ENCODE measurements at places on chromosomes 1 and 21.

- no peak for DNase-seq
Measured at GRCh38 chr21:42162831-42163510, 56.0 kb upstream of the ABCG1 start.

- no peak for DNase-seq
Measured at GRCh38 chr1:23194119-23194984, 22.9 kb downstream of the HTR1D start.

- no peak for DNase-seq
Measured at GRCh38 chr1:27021354-27022031, 8.8 kb upstream of the TENT5B start.

- DNase-seq: no peak
Measured at GRCh38 chr1:5632224-5632623, 360.0 kb downstream of the NPHP4 start.

GRCh38 chr21:42473498-42474042 is 22.5 kb downstream of the RSPH1 start:
- no peak for DNase-seq

GRCh38 chr1:33433509-33434362 is 2.8 kb upstream of the PHC2 start:
- DNase-seq: no peak

Measured in brain (organoid and tissue), 16 donors.